ENCODE measurements at places on chromosomes 6 and 20.
A peak's percentile ranks its signal among the peaks of the same experiment; 100 is the strongest.

DNA sequence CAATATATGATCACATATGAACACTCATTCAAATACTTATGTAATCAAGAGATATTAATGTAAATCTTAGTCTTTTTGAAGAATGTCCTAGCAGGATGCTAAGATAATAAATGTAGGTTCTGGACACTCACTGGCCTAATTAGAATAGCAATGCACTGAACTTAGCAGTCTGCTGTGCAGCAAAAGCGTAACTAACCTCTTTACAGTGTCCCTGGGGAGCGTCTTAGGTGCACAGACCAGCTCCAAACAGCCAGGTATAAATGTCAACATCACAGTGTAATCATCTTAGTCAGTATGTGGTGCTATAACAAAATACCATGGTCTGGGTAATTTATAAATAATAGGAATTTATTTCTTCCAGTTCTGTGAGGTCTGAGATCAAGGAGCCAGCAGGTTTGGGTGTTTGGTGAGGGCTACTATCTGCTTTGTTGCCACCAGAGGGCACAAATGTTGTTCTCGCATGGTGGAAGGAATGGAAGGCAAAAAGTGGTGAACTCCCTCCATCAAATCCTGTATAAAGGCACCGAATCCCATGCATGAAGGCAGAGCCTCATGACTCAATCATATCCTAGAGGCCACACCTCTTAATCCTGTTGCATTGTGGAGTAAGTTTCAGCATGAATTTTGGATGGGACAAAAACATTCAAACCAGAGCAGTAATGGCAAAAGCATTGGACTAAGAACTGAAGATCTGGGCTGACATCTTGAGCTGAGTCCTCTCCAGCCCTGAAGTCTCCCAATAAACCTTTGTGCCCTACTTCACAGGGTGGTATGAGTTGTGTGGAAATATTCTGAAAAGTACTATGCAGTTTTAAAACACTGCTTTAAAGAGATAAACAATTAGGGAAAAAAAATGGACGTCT, 41.8 kb upstream of the FOXO3 start:
- DNase-seq = peak; percentile 60

- no peak for DNase-seq
Measured at GRCh38 chr6:142030115-142030619, 102.6 kb upstream of the GJE1 start.

DNA sequence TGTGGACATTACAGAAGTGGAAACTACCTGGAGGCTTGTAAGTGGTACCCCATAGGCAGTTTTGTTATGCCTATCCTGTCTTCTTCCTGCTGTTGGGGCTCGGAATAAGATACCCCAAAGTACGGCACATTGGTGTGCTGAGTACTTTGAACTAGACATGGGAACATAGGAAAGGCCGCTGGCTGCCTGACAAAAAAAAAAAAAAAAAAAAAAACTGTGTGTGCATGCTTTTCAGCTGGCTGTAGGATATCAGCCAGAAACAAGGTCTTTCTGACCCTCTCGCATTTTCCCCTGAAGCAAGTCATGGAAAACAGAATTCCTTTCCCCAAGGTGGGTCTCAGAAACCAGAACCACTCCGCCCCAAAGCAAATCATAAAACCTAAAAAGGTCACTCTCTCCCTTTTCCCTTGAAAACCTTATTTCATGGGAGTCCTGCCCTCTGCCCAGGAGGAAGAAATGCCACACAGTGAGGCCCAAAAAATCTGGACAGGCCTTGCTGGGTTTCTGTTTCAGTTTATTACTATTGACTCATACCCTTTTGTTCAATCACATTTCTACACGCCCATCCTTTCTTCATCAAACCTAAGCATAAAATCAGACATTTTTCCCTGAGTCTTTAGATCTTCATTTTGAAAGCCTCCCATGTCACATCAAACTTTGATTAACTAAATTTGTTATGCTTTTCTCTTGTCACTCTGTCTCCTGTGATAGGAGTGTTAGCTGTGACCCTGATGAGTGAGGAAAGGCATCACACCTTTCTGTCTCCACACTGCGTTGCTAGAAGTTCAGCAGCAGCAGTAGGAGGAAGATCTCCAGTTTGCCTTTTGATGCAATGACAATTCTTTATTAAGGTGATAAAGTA, 17.2 kb downstream of the SLC2A12 start:
- no peak for DNase-seq

DNA sequence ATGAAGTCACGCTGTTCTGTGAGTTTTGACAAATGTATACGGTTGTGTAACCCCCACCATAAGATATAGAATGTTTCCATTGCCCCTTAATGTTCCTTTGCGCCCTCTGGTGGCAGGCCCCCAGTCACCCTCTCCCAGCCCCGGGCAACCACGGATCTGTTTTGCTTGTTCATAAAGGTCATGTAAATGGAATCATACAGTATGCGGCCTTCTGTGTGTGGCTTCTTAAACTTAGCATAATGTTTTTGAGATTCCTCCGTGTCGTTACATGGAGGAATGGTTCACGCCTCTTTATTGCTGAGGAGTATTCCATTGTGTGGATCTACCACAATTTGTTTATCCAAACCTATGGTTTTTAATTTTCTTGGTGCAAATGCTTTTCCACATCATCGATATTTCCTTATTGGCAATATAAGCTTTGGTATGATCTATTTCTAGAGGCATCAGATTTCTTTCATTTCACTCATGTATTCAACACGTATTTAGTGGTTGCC, 28.4 kb downstream of the LYRM2 start:
- peak; percentile 72 for DNase-seq

DNA sequence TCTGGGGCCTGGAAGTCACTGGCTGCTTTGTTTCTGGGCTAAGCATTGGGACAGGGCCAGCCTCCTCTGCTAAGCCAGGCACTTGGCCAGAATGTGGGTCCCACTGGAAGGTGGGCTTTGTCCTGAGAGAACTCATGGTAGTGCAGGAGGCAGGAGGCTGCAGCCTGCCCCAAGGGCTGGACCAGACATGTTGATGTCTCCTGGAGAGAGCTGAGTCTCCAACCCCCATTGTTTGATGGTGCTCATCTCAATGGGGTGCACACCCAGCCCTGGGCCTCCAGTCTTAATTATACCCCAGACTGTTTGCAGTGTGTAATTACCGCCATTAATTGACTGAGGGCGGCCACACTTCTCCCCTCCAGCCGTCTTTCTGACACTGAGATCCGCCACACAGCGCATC, 220.5 kb upstream of the PMEPA1 start:
- no peak for DNase-seq

- DNase-seq = no peak
Measured at GRCh38 chr6:145893586-145893985, 70.6 kb downstream of the SHPRH start.

DNA sequence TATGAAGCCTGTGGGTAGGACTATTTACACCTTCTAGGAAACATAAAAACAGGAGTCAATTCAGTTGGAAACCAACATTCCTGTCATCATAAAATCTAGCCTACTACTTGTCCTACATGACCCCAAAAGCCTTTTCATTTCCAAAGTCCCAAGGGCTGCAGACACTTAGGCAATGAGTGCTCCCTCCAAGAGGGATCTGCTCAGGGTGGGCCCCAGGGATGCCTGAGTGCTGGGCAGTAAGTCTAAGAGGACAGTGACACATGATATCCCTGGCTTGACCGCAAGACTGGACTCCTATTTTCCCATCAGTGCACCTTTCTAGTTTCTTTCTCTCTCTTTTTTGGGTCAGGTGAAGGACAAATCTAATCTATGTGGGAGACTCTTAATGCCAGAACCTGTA, 1101.3 kb downstream of the GRIK2 start:
- no peak for DNase-seq

- no peak for DNase-seq
Measured at GRCh38 chr20:61835301-61835700, 230.4 kb downstream of the TAF4 start.

DNA sequence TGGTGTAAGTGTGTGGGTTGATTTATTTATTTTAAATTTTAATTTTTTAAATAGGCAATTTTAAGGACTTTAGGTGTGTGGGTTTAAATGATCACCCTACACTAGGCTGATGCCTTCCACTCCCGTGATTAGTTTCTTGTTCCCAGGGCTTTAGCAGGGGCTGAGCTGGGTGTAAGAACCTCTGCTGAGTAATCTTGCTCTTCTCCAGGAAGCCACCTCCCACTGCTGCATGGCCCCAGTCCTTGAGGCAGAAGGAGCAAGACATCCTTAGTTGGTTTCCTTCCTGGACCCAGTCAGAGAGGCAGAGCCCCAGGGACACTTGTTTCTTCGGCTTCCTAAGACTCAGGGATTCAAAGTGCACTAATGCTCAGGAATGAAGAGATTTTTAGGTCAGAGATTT, 19.8 kb upstream of the CDC5L start:
- DNase-seq = no peak

GRCh38 chr20:8352486-8352885, 220.4 kb downstream of the PLCB1 start:
- DNase-seq = no peak

- DNase-seq = no peak
Measured at GRCh38 chr20:21340991-21341697, 38.0 kb downstream of the XRN2 start.

DNA sequence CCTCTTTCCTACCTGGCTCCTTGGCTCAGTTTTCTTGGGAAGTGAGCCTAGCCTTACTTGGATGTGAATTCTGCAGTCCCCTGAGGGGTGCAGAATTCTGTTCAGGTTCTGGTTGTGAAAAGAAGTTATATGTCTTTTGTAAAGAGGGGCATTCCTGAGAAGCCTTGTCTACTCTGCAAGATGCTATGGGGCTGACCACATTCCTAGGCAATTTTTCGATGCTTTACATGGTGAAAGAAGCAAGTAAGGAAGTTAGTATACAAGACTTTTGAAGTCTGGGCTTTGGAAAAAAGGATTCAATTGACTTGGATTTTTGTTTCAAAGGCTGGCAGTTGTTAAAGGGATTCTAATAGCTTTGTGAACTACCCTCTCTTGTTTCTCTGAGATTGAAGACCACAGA, 167.9 kb upstream of the STMND1 start:
- DNase-seq = no peak

GRCh38 chr6:42441697-42442081, 10.0 kb downstream of the TRERF1 start:
- DNase-seq = peak; percentile 33

DNA sequence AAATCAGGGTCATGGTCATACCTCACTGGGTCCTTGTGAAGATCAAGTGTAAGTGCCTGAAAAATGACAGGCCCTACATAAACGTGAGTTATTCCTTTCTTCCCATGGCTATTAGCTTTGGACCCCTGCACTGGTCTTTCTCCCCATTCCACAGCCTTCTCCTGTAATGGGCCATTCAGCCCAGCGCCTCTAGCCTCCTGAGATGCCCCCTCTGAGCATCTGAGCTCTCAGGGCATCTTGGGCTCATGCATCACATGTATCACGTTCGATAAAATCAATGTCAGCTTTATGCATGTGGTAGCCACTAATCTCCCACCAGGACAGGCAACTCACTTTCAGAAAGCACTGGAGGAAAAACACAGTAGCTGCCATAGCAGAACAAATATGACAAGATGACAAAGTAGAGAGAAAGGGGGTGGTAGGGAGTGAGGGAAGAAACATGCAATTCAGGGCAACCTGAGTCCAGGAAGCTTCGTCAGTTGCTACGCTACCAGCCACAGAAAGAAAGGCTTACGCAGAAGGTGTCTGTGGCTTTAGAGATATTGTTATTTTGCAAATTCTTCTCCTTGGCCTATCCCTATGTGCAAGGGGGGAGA, 498.8 kb downstream of the PTPRT start:
- no peak for DNase-seq

GRCh38 chr20:19743640-19743995, 14.4 kb upstream of the RIN2 start:
- DNase-seq = no peak
